ENCODE measurements at places on chromosomes 7 and 10.

DNA sequence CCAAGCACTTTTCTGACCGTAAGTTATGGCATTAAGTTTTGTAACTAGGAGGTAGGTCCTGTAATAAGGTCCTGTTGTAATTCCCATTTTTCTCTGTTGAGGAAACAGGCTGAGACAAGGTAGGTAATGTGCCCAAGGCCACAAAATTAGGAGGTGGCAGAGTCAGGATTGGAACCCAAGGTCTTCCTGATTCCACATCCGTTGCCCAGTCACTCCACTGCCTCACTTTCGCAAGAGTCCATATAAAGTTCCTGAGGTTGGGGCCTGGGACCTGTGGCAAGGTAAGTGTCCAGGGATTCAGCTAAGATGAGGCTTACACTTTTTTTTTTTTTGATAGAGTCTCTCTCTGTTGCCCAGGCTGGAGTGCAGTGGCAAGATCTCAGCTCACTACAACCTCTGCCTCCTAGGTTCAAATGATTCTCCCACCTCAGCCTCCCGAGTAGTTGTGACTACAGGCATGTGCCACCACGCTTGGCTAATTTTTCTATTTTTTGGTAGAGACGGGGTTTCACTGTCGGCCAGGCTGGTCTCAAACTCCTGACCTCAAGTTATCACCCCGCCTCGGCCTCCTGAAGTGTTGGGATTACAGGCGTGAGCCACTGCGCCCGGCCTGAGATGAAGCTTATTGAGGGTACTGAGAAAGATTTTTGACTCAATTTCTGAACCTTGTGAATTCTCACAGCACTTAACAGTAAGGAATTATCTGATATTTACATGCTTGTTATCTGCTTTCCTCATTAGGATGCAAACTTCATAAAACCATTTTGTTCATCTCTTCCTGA, 20.3 kb upstream of the GNA12 start:
- no peak for DNase-seq

- DNase-seq, result no peak
Measured at GRCh38 chr7:95045236-95045923, 138.0 kb downstream of the PPP1R9A start.

DNA sequence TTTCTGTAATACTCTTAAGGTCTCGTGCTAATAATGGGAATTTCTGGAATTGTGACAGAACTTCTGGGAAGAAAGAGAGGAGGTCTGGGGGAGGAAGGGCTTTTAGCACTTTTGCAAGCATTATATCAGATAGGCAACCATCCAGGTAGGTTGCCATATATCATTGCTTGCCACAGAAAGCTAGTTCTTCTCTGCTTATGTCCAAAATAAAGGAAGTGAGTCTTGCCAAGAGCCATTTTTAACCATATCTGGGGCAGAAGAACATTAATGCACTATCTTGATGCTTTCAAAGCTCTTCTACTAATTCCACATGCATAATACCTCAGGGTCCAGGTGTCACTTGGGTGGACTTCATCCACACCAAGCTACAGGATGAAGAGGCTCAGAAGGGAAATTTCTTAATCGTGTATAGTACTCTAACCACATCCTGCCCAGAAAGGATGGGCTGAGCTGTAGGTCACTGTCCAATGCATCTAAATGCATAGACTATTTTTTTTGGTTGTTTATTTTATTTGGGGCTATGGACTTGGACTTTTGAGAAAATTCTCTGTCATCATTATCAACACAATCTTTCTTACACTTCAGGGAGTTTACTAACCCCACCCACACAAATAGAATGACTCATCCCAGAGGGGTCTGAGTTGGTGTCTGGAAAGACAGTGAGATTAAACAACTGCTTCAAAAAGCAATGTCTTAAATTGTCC, 68.9 kb upstream of the ADO start:
- DNase-seq, result peak; percentile 37

- DNase-seq, result no peak
Measured at GRCh38 chr7:22060197-22060596, 114.5 kb upstream of the CDCA7L start.

GRCh38 chr10:108051218-108051617, 886.7 kb upstream of the SORCS1 start:
- no peak for DNase-seq

- DNase-seq, result no peak
Measured at GRCh38 chr7:107220356-107220755, 51.6 kb downstream of the HBP1 start.

DNA sequence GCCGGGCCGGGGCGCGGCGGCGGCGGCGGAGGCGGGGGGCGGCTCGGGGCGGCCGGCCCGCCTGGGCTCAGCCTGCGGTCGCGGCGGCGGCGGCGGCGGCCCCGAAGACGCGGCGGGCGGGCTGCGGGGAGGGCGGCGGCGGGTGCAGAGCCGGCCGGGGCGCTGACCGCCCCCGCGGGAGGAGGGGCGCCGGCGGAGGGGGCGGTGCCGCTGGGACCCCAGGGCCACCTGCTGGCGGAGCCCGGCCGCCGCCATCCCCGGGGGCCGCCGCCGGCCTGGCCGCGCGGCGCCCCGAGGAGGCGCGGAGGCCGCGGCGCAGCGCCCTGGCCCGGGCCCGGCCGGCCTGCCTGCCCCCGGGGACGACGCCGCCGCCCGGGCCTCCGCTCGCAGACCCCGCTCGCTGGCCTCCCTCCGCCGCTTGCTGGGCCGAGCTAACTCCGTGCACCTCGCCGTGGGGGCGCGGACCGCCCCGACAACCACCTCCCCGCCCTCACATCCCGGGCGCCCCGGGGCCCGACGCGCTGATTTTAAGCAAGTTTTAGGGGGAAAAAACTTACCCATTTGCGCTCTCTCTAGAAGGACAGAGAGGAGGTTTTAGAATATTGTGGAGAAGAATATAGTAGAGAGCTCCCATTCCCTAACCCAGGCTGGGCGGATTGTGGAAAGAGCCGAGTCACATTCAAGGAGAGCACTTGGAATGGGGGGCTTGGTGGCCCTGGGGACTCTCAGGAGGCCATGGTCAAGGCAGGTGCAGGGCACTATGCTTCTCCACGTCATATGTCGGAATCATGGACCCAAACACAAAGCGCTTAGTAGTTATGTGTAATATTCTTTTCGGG, at the start of gene BEND7:
Gene BEND7, minus strand, starts transcription at position 140 of the 839 bp plus-strand sequence. CDS start 481 bp downstream, outside the sequence.
- DNase-seq, result peak; percentile 30

DNA sequence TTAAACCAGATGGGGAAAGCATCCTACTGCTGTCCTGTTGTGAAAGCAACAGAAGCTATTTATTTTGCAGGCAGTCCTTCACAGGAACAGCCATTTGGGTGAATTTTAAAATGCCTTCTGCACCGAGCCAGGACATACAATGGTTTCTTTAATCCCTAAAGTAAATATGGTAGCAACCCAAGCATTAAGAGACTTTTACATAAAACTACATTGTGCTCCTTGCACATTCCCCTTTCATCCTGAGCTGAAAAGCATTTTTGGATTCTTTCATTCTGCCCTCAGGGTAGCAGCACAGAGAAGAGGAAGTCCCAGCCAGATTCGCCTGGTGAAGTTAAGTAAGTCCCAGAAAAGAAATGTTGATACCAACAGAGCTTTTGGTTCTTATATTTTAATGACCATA, 84.0 kb upstream of the FAM3C start:
- no peak for DNase-seq

DNA sequence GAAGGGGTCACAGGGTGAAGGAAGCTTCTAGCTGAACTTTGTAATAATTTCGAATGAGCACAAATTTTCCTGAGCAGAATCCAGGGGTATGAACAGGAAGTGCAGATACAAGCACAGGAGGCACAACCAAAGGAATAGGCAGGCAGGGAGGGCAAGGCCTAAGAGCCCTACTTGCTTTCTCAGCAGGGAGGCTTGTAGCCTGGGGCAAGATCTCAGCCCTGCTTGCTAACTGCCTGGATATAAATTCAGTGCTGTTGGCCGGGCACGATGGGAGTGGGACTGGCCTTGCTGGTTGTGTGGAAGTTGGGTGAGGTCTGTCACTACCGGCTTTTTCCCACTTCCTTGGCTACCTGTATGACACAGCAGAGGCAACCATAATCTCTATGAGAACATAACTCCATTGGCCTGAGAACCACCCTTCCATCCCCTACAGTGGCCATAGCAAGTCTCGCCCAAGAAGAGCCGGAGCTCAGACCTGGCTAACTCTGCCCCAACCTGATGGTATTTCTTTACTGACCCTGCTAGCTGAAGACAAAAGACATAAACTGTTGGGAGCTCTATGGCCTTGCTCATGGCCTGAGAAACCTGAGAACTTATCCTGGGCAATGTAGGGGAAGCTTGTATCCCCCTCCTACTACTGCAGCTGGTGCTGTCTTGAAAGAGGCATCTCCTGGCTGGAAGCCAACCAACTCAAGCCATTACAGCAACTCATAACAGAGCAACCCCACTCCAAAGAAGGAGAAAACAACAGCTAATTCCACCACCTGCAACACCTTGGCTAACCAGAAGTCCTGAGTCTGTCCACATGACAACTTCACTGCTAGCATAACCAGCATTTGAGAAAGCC, 27.6 kb downstream of the CLDN12 start:
- no peak for DNase-seq

- DNase-seq, result no peak
Measured at GRCh38 chr7:98024075-98024474, 34.1 kb upstream of the OCM2 start.

DNA sequence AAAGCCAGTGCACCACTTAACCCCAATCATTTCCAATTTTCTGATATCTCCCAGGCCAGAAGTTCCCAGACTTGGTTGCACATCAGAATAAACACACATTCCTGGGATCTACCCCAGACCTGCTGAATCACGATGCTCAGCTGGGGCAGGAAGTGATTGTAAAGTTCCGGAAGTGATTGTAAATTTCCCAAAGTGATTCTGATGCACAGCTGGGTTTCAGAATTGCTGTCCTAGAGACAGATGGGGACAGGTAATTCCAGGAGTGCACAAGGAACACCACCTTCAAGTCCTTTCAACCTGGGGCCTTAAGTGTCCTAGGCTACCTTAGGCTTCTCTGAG, 104.2 kb upstream of the EEPD1 start:
- DNase-seq, result no peak

DNA sequence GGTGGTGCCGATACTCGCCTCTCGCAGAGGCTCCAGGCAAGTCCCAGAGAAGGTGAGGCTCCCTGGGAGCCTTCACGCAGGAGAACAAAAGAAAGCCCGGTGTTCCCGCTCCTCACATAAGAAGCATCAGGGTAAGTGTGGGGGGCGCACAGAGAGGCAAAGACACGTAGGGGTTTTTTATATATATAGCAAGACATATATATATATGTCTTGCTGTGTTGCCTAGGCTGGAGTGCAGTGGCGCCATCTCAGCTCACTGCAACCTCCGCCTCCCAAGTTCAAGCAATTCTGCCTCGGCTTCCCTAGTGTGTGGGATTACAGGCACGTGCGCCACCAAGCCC, 61.3 kb downstream of the PDIA4 start:
- DNase-seq, result no peak

DNA sequence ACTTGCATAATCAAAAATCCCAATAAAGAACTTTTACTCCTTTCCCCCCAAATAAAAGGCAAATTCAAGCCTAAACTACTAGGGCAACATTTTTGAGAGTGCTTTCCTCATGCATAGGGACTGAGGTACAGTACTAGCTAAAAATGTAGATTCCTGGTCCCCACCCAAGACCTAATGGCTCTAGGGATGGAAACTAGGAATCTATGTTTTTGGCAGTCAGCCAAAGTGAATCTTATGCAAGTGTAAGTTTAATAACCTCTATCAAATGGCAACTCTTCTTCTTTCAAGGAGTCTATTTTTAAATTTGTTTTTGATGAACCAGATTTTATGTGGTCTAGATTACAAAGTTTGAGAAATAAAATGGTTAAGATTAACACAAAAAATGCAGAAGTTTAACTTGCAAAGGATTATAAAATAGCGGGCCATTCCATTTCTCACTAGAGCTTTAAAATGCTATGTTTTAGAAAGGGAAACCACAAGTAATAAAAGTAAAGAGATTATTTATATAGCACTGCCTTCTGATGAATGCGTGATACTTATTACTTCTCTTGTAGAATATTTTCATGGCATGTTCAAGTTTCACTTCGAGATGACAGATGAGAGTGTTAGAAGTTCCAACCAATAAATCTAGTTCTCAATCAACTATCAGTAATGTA, 70.4 kb upstream of the MDFIC start:
- DNase-seq, result no peak

DNA sequence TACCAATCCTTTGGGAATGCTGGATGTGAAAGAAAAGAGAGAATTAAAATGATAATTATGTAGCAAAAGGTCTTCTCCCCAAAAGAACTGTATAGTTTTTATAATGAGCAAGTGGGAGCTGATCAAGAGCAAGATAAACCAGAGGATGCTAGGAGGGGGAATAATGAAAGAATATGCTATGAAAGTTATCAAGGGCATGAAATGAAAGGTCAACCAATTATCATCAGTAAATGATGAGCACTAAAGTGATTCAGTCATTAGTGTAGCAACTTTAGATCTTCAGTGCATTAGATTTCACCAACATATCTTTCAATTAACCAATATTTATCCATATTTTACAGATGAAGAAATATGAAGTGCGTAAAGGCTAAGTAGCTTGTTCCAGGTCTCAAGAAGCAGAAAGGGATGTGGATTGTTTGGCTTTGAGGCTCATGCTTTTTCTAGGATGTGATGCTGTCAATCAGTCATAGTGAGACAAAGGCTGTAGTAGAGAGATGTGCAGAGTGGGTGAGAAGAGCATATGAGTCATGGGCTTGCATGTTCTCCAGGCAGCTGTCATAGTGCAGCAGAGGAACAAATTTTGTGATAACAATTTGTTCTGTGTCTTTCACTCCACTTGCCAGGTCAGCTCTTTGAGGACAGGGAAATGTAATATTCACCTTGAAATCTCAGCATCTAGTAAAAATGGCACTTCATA, 5.7 kb upstream of the OR2F2 start:
- DNase-seq, result peak; percentile 38

DNA sequence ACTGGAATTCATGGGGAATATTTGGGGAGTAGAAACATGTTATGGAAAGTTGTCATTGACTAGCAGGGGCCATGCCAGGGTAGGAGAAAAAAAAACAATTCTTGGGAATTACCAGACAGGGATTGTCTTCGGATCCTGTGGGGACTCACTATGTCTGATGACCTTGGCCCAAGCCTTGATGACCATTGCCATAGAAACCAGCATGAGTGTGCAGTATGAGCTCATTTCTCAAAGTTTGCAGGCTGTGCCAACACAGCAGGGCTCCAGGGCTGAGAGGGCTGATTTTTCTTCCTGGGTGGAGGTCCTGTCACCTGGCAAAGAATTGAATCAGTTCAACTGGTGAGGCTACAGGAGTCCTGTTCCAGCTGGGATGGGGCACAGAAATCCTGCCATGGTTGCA, 198.3 kb downstream of the ADRA2A start:
- no peak for DNase-seq

GRCh38 chr7:139394540-139394939, 34.8 kb downstream of the LUC7L2 start:
- DNase-seq, result no peak

DNA sequence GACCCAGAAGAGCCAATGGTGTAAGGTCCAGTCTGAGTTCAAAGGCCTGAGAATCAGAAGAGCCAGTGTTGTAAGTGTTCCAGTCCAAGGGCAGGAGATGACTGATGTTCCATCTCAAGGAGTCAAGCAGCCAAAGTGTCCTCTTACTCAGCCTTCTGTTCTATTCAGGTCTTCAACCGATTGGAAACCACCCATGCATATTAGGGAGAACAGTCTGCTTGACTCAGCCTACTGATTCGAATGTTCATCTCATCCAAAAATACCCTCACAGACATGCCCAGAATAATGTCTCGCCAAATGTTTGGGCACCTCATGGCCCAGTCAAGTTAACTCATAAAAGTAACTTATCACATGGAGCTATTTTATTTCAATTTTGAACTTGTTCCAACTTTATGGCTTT, 2.9 kb upstream of the WDFY4 start:
- no peak for DNase-seq
